ENCODE measurements at places on chromosomes 13 and 19.

DNA sequence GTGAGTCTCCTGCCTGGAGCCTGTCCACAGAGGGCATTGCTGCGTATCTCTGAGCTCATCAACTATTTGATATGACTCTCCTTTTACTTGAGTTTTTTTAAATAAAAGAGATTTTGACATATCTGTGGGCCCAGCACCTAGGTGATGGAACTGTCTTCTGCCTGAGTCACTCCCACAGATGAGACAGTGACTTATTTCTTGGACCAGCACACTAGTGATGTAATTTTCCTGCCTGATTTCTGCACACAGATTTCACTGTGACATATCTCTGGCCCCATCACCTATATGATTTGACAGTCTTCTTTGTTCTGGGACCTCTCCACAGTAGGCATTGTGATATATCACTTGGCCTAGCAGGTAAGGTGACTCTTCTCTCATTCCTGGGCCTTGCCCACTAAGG, 66.6 kb upstream of the ZNF43 start:
- DNase-seq, result no peak

GRCh38 chr19:49896863-49897621, at the start of gene IL4I1:
TSS of gene IL4I1 (minus strand) at chr19:49896887. CDS start at chr19:49896160, 727 bp downstream.
- DNase-seq, result peak; percentile 65

DNA sequence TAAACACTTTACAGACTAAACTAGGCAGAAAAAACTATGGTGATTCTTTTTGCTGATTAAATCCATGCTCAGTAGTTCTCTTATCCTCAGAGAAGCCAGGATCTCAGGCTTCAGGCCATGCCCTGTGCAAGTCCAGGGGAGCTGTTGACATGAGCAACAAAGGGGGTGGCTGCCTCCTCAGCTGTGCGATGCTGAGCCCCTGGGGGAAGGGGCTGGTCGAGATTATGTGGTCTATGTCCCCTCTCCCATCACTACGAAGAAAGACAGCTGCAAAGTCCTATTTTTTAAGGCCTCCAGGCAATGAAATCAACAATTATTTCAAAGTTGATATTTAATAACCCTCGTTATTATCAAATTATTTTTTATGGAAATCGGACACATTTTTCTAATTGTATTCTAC, 37.0 kb downstream of the IRS2 start:
- no peak for DNase-seq

GRCh38 chr19:18659281-18660050, 22.6 kb downstream of the KLHL26 start:
- no peak for DNase-seq

DNA sequence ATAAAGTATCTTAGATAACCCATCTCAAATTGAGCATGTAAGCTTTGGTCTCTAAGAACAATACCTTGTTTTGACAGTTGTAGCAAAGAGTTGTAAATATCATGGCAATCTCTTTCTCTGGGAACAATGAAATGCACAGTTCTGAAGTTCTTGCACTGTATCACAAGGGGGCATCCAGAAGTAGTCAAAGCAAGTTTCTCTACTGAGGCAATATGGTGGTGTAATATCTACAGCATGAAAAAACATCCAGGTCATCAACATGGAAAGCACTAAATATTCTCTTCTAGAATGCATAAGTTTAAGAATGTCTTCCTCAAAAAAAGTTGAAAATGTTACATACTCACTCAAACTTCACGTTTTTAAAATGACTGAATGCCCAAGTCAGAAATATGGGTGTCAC, 19.6 kb downstream of the MTMR6 start:
- DNase-seq, result no peak

GRCh38 chr13:106691341-106691740, 123.4 kb upstream of the ARGLU1 start:
- DNase-seq, result no peak

DNA sequence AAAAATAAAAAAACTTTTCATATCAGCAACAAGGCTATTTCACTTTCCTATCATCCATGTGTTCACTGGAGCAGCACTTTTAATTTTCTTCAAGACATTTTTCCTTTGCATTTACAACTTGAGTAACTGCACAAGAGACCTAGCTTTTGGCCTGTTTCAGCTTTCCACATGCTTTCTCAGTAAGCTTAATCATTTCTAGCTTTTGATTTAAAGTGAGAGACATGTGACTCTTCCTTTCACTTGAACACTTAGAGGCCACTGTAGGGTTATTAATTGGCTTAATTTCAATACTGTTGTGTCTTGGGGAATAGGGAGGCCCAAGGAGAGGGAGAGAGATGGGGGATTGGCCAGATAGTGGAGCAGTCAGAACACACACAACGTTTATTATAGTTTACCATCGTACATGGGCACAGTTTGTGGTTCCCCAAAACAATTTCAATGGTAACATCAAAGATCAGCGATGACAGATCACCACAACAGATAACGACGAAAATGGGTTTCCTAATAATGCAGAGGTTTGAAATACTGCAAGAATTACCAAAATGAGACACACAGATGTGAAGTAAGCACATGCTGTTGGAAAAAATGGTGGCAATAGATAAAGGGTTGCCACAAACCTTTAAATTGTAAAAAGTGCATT, 117.6 kb downstream of the GGACT start:
- no peak for DNase-seq

- DNase-seq, result no peak
Measured at GRCh38 chr13:82654861-82655855, 1227.1 kb downstream of the SLITRK1 start.

DNA sequence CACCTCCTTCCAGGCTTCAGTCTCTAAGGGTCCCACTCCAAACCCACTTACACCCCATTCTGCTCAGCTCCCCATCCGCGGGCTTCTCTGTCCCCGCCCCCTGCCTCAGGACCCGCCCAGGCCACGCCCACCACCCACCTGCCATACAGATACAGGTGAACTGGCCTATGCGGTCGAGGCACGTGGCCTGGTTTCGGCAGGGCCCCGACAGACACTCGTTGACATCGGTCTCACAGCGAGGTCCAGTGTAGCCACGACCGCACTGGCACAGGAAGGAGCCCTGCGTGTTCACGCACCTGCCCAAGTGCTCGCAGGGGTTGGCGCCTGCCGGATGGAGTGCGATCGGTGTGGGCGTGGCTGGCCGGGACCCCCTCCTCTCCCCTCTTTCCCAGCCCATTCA, 11.9 kb downstream of the NOTCH3 start:
- no peak for DNase-seq

DNA sequence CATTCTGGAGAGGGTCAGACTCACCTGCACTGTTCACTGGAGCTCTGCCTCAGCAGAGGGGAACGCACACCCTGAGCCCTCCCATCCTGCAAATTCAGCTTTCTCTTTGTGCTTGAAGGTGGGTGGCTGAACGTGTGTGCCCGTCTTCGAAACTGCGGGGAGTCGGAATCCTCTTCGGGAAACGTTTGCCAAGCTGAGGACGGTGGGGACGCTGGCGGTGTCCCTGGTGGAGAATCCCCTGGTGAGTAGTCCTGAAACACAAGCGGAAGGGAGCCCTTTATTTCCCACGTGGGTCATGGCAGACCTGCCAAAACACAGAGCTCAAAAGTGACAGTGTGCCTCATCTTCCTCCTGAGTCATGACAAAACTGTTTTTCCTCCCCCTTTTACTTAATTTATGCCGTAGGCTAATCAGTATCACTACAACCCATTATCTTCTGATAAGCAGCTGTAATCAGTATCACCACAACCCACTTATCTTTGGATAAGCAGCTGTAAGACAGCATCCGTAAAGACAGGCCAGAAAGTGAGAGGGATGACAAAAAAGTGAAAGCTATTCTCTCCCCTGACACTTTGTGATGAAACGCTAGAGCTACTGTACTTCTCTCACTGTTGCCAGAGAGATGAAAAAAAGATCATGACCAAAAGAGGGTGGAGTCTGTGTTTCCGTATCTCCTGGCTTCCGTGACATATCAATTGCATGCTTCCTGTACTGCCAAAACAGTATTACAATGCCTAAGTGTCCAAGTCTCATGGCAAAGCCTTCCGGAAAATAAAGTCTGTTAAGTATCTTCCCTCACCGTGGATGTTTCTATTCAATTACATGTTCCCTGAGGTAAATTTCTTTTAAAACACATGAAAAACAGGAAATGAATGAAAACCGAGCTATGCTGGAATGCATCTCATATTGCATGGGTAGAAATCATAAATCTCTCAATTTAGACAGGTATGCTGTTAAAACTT, 155.5 kb downstream of the TBC1D4 start:
- peak; percentile 34 for DNase-seq

GRCh38 chr19:55118401-55118991, 1.1 kb upstream of the PPP1R12C start:
- DNase-seq, result no peak

DNA sequence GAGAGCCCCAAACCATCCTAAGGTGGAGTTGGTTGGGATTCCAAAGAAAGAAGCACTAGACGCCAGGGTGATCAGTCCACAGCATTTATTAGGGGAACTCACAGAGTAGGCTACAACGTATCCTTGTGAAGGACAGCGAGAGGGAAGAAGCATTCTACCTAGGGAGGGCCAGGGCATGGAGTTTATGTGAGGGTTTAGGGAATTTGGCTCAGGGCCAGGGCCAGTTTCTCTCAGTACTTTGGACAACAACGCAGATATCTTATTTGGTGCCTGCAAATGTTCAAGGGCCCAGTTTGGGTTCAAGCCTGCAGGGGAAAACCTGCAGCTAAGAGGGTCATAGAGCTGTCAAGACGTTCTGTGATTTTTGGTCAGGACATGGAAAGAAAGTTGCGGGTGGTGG, 73.9 kb upstream of the GJB6 start:
- DNase-seq, result no peak

DNA sequence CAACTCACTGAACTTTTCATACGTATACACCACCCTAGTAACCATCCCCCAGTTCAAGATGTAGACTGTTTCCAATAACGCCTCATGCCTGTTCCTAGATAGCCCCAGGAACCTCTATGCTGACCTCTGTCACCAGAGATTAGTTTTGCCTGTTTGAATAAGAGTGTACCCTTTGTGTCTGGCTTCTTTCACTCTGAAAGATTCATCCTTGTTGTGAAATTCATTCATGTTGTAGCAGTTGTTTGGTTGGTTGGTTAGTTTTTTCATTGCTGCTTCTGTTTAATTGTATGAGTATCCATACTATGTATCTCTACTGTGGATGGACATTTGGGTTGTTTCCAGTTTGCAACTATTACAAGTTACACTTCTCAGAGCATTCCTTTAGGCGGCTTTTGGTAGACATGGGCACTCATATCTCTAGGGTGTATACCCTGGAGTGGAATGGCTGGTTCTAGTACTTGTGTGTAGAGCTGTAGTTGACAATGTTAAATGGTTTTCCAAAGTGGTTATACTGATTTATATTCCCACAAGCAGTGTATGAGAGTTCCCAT, 1.6 kb downstream of the RNASEH2B start:
- DNase-seq, result no peak

GRCh38 chr19:54189735-54190502, 539 bp upstream of the MBOAT7 start:
- DNase-seq, result peak; percentile 99

GRCh38 chr13:94053986-94054593, 425.4 kb downstream of the DCT start:
- DNase-seq, result no peak

DNA sequence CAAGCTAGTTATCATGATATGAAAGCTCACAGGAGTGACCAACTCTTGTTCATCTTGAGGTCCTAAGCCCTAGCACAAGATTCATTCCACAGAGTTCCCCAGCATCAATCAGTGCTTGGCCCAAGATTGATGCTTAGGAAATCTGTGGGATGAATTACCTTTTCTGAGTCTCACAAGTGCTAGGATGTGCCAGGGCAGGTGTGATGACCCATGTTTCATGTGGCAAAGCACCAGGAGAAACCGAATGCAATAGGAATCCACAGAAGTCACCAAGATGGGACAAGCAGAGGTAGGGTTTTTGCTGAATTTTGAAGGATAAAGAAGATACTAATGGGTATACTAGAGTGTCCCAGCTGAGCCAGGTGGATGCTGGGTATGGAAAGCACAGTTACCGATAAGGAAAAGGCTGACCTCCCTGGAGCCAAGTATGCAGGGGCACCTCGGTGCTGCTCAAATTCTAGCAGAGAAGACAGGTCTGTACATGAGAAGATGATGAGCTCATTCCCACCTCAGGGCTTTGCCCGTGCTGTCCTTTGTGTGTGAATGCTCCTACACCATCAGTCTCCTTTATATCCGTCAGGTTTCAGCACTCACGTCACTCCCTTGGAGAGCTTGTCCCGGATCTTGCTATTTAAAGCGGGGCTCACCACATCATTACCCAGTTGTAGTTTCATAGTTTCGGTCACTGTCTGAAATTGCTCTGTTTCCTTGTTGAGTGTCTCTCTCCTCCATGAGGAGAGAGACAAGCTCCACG, 168.9 kb upstream of the TSC22D1 start:
- no peak for DNase-seq

DNA sequence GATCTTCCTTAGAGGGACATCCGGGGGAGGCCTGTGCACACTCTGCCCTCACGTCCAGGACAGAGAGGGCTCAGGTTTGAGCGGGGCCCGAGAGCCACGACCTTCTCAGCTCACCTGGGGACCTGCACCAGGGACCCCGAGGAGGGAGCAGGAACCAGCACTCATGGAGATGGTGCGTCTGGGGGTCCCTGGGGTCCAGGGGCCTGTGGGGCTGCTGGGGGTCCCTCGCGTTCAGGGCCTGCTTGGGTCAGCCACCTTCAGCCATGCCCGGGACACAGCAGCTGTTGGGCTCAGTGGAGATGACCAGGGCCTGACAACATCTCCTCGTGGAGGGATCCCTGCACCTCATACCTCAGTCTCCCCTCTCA, 47.1 kb downstream of the TMEM255B start:
- DNase-seq, result no peak

GRCh38 chr13:57925250-57925649, 293.7 kb downstream of the PCDH17 start:
- no peak for DNase-seq

- DNase-seq, result no peak
Measured at GRCh38 chr19:46176116-46176860, 28.2 kb downstream of the IGFL2 start.

GRCh38 chr19:48877855-48878195, 5.6 kb downstream of the PPP1R15A start:
- DNase-seq, result no peak

DNA sequence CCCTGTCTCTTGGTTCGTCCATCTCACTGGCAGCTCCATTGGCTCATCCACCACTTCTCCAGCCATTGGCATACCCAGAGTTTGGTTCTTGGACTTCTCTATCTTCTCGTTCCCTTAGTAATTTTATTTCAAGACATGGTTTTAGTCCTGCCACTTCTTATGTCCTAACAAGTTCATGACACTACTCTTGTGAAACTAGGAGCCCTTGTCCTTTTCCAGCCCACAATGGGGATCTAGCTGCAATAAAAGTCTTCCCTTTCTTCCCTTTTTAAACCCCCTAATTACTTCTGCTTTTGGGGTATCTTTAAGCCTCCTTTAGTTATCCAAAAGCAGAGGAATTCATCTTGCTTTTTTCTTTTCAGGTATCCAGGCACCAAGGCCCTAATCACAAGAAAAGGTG, 2.9 kb upstream of the RCBTB2 start:
- DNase-seq, result no peak

DNA sequence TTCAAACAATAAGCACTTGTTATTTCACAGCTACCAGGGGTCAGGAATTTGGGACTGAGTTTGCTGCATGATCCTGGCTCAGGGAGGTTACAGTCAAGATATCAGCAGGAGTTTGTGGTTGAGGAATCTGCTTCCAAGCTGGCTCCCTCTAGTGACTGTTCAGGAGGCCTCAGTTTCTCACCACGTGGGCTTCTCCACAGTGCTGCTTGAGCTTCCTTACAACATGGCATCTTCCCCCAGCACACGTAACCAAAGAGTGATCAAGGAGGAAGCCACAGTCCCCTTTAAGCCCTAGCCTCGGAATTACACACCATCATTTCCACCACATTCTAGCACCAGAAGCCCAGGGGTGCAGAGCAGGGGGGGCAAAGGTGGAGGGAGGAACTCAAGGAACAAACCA, 28.8 kb downstream of the CELF5 start:
- DNase-seq, result no peak

GRCh38 chr13:30158774-30159445, 148.4 kb downstream of the KATNAL1 start:
- DNase-seq, result no peak
